Osteoblast (primary cell): ENCODE measurements at places on chromosomes 6 and 20. TPM values are rescaled to one million over a fixed set of nuclear protein-coding genes. Genes with fewer than 3 reads are reported as not detected.
A peak's percentile ranks its signal among the peaks of the same experiment; 100 is the strongest.

GRCh38 chr6:48744948-48745347 lies 634.0 kb upstream of the PTCHD4 start:
- H3K36me3 ChIP-seq, result no peaks in the 10 kb centered on the region
- H3K4me3 ChIP-seq, result no peak overlapping the region
- H3K4me1 ChIP-seq, result no peaks in the 10 kb centered on the region
- DNase-seq, result peak; percentile 21

- no peak overlapping the region for H3K27ac ChIP-seq
- H3K4me3 ChIP-seq, result no peak overlapping the region
- peaks cover 16% of the 10 kb centered on the region for H3K4me1 ChIP-seq
- DNase-seq, result peak; percentile 68
These were observed 7.7 kb upstream of the C20orf203 start for GRCh38 chr20:32681175-32682084.

The GSTA1 gene
- total RNA-seq, result not detected in 2 replicates

- no peaks in the 10 kb centered on the region for H3K4me1 ChIP-seq
- no peak overlapping the region for H3K4me3 ChIP-seq
- no peaks in the 10 kb centered on the region for H3K27me3 ChIP-seq
- no peak for DNase-seq
These were observed 46.0 kb downstream of the RFX6 start for GRCh38 chr6:116922853-116923548.

DNA sequence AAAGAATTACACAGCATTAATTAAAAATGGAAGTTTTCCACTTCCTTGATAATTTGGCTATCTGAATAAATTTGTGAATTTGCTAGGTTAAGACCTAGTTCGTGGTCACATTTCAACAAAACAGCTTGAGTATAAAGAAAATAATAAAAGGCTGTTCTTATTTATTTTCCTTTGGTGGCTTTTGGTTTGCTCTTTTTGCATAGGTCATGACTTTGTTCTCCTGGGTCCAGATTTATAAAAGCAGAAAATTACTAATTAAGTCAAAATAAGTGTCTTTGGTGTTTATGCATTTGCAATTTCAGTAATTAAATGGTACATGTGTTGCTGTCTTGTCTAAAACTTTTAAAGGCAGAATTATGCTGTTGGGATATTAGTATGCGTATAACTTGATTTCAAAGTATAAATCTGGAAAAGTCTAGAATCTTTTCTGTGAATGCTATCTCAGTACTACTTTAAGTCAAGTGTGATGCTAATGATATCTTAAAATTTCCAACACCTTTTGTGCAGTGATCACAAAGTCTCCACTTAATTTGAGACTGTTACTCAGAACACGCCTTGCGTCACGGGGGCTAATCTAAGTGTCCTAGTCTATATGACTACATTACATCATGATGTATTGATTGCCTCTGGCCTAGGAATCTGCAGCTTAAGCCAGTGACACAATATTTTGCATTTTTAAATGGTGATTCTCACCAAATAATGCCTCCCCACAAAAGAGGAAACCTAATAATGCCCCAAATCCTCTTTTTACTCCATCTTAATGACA lies 41.0 kb downstream of the GNAS start:
- DNase-seq, result no peak
- no peaks in the 10 kb centered on the region for H3K27me3 ChIP-seq
- H3K36me3 ChIP-seq, result peaks cover 15% of the 10 kb centered on the region
- peak overlapping the region; percentile 91 for H3K4me3 ChIP-seq
- peak overlapping the region; percentile 79 for H3K27ac ChIP-seq

DNA sequence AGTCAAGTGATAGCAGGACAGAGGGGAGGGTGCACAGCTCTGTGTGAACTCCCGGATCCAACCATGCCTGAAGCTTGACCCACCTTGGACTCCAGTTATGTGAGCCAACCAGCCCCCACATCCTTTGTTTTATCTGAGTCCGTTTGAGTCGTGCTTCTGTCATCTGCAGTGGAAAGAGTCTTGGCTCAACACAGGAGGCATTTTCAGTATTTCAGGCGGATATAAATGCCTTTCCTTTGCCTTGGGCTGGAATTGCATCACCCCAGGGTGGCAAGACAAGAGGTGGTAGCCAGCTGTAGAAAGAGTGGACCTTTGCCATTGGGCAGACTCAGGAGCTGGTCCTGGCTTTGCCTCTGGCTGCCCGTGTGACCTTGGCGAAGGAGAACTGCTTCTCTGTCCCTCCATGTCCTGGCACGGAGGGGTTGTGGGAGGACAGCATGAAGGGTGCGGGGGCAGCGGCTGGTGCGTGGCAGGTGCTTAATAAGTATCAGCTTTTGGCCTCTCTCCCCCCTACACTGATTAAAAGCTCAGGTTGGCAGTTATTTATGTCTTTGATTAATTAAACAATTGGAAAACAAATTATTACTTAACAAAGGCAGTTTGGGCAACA lies 42.6 kb upstream of the APCDD1L start:
- H3K36me3 ChIP-seq, result peaks cover 2% of the 10 kb centered on the region
- no peak overlapping the region for H3K4me3 ChIP-seq
- DNase-seq, result no peak
- no peaks in the 10 kb centered on the region for H3K27me3 ChIP-seq

DNA sequence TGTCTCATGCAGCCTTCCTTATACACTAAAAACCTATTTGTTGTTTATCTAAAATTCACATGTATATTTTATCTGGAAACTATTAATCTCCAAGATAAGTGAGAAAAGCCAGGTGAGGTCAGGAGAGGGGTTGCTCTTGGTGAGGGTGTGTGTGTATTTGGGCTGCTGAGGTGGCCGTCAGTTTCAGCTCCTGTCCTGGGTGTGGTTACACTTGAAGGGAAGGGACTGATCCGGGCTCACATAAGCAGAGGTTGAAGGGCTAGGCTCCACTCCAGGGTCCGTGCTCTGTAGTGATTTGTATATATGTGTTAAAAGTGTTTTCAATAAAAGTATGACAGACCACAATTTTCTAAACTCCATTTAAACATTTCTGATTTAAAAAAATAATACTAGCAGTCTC lies 13.5 kb upstream of the SNAI1 start:
- no peaks in the 10 kb centered on the region for H3K36me3 ChIP-seq
- H3K4me1 ChIP-seq, result peaks cover 14% of the 10 kb centered on the region
- no peak for DNase-seq
- H3K27ac ChIP-seq, result no peak overlapping the region
- H3K27me3 ChIP-seq, result no peaks in the 10 kb centered on the region

DNA sequence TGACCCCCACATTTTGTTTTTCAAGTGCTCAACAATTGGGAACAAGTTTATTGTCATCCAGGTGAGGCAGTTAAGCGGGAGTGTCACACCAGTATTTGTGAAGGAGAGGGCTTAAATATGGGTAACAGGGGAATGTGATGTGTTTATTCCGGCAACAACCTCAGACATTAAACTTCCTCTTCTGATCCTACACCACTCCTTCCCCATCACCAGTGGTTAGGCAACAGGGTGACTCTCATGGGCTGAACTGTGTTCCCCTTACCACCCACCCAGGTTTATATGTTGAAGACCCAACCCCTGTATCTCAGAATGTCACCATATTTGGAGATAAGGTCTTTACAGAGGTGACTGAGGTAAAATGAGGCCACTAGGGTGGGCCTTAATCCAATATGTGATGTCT lies 52.1 kb upstream of the RNF182 start:
- no peaks in the 10 kb centered on the region for H3K36me3 ChIP-seq
- H3K27me3 ChIP-seq, result peaks cover 12% of the 10 kb centered on the region
- no peak overlapping the region for H3K4me3 ChIP-seq
- H3K27ac ChIP-seq, result no peak overlapping the region
- no peak for DNase-seq
- peaks cover 12% of the 10 kb centered on the region for H3K4me1 ChIP-seq

DNA sequence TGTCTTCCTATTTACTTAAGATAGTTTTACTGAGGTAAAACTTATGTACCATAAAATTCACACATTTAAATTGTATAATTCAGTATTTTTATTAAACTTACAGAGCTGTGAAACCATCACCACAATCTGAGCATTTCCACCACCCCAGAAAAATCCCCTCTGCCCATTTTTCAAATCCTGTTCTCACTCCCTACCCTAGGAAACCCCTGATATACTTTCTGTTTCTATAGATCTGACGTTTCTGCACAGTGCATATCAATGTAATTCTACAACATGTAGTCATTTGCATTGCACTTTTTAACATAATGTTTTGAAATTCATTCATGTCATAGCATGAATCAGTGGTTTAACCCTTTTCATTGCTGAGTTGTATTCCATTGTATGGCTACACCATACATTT lies 96.7 kb upstream of the OPRM1 start:
- no peak overlapping the region for H3K4me3 ChIP-seq
- no peak for DNase-seq
- H3K4me1 ChIP-seq, result no peaks in the 10 kb centered on the region
- no peaks in the 10 kb centered on the region for H3K36me3 ChIP-seq
- H3K27me3 ChIP-seq, result no peaks in the 10 kb centered on the region
- H3K27ac ChIP-seq, result no peak overlapping the region

The COL11A2 gene
- total RNA-seq, result 1.8 TPM in 2 replicates

The NTSR1 gene
- not detected in 2 replicates for total RNA-seq

DNA sequence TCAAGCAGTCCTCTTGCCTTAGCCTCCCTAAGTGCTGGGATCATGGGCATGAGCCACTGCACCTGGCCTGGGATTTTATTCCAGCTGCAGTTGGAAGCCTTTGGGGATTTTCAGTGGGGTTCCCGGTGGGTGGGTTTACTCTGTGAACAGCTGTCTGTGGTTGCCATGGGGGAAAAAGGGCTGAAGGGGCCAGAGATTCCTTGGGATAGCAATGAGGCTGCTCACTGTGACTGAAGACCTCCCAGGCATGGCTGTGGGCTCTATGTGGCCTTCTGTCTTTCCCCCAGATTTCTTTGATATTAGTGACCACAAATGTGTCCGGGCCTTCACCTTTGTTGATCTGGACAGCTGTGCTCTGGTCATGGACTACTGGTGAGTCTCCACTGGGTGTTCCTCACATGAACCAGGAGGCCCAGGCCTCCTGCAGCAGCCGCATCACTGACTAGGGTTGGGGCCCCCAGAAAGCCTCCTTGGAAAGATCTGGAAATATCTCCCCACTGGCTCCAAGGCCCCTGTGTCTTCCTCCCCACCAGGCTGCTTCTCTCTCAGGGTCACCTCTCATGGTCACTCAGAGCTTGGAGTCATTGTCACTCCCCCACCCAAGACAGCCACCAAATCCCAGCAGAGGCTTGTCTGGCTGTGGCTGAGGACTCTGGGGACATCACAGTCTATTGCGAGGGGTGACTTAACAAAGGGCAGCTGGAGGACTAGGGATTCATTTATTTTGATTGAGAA lies 33.4 kb downstream of the EFCAB8 start:
- no peaks in the 10 kb centered on the region for H3K36me3 ChIP-seq
- no peak overlapping the region for H3K27ac ChIP-seq
- DNase-seq, result peak; percentile 76
- H3K27me3 ChIP-seq, result no peaks in the 10 kb centered on the region

GRCh38 chr6:167113047-167113754 lies 9.7 kb upstream of the CCR6 start:
- no peak overlapping the region for H3K4me3 ChIP-seq
- H3K27me3 ChIP-seq, result no peaks in the 10 kb centered on the region
- no peaks in the 10 kb centered on the region for H3K36me3 ChIP-seq
- no peaks in the 10 kb centered on the region for H3K4me1 ChIP-seq

The EMILIN3 gene
- not detected in 2 replicates for total RNA-seq

The F13A1 gene
- total RNA-seq, result under 0.01 TPM in 2 replicates

DNA sequence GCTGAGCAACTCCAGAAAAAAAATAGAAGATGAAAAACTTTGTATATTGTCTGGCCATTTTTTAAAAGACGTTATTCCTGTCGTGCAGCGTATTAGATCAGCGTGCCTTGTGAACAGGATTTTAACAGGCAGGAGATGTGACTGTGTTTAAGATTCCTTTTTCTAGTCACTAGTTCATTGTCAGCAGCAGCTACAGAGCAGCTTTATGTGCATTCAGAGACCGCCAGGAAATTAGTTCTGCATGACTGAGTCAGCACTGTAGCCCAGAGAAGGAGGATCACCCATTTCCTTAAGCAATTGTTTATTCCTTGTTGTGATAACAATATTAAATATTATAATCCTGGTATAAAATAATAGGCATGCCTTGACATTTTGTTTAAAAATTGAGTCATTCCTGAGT lies 75.4 kb upstream of the ADGRB3 start:
- H3K27me3 ChIP-seq, result no peaks in the 10 kb centered on the region
- H3K4me1 ChIP-seq, result no peaks in the 10 kb centered on the region
- H3K36me3 ChIP-seq, result no peaks in the 10 kb centered on the region
- H3K27ac ChIP-seq, result no peak overlapping the region
- no peak overlapping the region for H3K4me3 ChIP-seq
- DNase-seq, result peak; percentile 37

- peaks cover 9% of the 10 kb centered on the region for H3K36me3 ChIP-seq
- DNase-seq, result peak; percentile 71
- H3K4me1 ChIP-seq, result peaks cover 21% of the 10 kb centered on the region
- no peak overlapping the region for H3K27ac ChIP-seq
These were observed 14.3 kb downstream of the HRH3 start for GRCh38 chr20:62205618-62206387.

DNA sequence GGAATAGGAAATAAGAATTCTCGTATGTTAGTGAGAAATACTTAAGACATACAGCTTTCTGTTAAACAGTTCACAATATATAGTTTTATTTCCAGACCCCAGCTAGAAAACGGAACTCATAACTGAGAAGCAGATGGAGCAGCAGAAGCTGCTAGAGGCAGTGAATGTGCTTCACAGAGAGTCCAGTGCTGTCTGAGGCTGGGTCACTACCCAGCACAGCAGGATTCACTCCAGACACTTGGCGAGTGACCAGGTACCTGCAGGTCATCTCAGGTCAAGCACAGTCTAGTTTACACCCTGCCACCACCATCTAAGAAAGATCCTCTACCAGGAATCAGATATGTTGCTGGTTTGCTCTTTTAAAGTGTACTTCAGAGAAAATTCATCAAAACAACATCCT lies 243.1 kb upstream of the RAB32 start:
- DNase-seq, result no peak
- H3K36me3 ChIP-seq, result no peaks in the 10 kb centered on the region
- no peaks in the 10 kb centered on the region for H3K4me1 ChIP-seq
- H3K4me3 ChIP-seq, result no peak overlapping the region

DNA sequence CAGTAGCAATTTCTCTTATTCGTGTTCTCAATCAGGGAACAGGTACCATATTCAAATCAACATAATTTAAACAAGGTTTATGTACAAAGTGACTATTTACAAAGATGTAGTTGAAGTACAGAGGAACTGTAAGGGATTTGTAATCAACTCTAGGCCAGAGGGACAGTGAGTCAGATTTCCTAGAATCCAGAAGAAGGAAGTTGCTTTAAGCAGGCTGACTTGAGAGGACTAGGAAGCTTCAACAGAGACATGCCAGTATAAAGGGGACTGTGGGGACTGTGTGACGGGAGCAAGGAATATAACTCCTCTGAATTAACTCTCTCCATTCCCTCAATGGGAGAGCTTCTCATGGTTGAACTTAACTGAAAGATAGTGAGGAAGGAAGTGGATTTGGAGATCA lies 427.4 kb upstream of the JAG1 start:
- DNase-seq, result no peak
- H3K27ac ChIP-seq, result no peak overlapping the region
- H3K4me1 ChIP-seq, result peaks cover 4% of the 10 kb centered on the region
- H3K4me3 ChIP-seq, result no peak overlapping the region

The CALHM4 gene
- not detected in 2 replicates for total RNA-seq

GRCh38 chr20:53316206-53316937 lies 277.3 kb downstream of the ZNF217 start:
- no peak for DNase-seq
- H3K36me3 ChIP-seq, result no peaks in the 10 kb centered on the region
- H3K4me3 ChIP-seq, result no peak overlapping the region

The SCRT2 gene
- total RNA-seq, result not detected in 2 replicates

- no peaks in the 10 kb centered on the region for H3K27me3 ChIP-seq
- no peak overlapping the region for H3K27ac ChIP-seq
- no peak for DNase-seq
- no peak overlapping the region for H3K4me3 ChIP-seq
- no peaks in the 10 kb centered on the region for H3K36me3 ChIP-seq
These were observed 257.8 kb downstream of the CDC5L start for GRCh38 chr6:44645276-44645675.
